CD4-positive, alpha-beta T cell treated with Interleukin-17A for 1 hour (primary cell): ENCODE measurements at places on chromosomes 5 and 9.

- no peak for DNase-seq
Observed at GRCh38 chr5:144122081-144122480, 48.4 kb downstream of the YIPF5 start.

- no peak for DNase-seq
Observed at GRCh38 chr5:172280929-172281328, 2.6 kb downstream of the UBTD2 start.

GRCh38 chr9:103574056-103574455 is 520.1 kb upstream of the SMC2 start:
- DNase-seq, result no peak

DNA sequence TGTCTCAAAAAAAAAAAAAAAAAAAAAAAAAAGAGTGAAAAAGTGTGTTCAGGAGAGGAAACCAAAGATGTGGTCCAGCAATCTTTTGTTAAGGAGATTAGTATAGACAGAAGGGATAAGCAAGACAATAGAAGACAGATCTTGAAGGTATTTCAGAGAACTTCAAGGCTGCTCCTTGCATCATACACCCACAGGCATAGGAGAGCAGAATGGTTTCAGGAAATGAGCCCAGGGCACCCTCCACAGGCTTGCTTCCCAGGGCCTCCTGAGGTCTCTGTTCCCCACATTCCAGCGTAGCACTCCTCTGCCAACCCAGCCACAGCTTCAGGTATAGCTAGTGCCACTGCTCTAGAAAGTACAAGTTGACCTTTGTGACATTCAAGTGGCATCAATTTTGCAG is 65.8 kb downstream of the FSTL4 start:
- no peak for DNase-seq

DNA sequence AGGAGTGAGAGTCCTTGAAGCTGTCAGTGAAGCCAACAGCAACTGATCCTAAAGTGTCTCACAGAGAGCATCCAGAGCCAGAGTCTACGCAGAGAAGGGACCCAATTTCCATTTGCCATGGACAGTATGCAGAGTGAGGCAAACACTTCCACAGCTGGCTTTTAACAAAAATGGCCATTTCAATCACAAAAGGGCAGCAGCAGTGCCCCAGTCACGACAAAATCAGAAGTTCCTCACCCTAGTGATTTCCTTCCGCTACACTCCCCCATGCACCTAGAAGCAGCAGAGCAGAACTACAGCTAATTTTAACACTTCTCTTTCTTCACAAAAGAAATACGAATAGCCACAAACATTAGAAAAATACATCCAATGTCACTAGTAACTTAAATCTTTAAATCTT is 27.9 kb downstream of the FBXW11 start:
- DNase-seq, result no peak
